ENCODE measurements at places on chromosomes 4 and X. TPM values are rescaled to one million over a fixed set of nuclear protein-coding genes. Genes with fewer than 3 reads are reported as not detected.
A peak's percentile ranks its signal among the peaks of the same experiment; 100 is the strongest.

DNA sequence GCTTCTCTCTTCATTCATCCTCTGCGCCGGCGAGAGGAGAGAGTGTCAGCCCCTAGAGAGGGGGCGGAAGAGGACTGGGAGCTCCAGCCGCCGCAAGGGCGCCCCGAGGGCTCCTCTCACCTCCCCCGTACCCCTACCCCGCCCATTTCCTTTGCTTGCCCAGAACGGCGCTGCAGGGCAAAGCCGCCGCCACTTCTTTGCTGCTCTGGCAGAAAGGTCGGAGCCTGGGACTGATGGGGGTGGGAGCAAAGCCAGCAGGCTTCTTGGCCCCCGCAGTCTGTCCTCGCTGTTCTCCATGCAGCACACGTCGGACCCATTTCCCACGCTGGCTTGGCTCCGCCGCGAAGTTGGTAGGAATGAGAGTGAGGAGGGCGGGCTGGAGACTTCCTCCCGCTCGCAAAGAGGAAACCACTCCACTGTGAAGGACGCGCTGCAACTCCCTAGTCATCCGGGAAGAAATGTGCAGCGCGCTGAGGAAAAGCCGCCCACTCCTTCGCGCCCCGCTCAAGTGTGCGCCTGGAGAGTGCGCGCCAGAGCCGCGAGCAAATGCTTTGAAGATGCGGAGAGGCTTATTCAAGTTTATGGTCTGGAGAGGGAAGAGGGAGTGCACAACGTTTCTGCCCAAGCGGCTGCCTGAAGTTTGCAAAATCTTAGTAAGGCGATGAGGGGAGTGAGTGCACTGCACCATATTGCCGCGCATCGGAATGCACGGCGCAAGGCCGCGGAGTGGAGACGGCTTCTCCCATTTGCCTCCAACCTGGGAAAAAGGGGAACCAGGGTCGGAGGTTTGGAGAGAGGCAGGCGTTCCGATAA, 2.8 kb upstream of the PCDH7 start:
- peak overlapping the region; percentile 62 for H3K27ac ChIP-seq
- DNase-seq = peak; percentile 37
- peaks cover 5% of the 10 kb centered on the region for H3K4me1 ChIP-seq
- H3K36me3 ChIP-seq = no peaks in the 10 kb centered on the region
- peaks cover 41% of the 10 kb centered on the region for H3K27me3 ChIP-seq

DNA sequence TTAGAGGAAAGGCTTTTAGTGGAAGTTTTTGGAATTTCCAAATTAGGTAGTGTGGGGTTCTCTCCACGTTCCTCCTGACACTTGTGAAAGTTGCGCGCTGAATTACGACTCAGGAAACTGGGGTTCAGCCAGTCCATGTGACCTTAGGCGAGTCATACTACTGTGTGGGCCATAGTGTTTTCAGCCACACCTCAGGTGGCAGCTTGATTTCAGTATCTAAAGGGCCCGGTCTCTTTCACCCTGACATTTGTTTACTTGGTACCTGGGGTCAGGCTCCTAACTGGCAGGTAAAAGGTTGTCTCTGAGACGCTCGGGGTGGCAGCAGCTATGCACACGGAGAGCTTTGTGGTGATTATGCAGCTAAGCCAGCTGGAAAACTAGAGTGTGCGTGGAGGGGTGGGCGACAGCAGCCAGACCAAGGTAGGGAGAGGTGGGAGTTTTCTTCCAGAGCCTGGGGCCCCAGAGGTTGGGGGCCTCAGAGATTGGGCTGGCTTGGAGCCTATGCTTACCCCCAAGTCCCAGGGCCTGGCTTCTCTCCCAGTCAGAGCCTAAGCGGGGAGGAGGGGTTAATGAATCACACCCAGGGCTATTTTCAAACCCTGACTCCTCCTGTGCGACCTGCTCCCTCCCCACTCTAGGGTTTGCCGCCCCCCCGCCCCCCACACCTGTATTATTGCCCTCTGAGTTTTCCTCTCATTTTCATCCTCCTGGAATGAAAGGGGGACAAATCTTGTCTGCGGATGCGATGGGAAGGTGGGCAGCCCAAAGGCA, 47.2 kb downstream of the STARD8 start:
- no peak overlapping the region for H3K27ac ChIP-seq
- peak overlapping the region; percentile 31 for H3K4me3 ChIP-seq
- no peaks in the 10 kb centered on the region for H3K4me1 ChIP-seq
- no peaks in the 10 kb centered on the region for H3K36me3 ChIP-seq
- no peak for DNase-seq
- H3K27me3 ChIP-seq = no peaks in the 10 kb centered on the region

DNA sequence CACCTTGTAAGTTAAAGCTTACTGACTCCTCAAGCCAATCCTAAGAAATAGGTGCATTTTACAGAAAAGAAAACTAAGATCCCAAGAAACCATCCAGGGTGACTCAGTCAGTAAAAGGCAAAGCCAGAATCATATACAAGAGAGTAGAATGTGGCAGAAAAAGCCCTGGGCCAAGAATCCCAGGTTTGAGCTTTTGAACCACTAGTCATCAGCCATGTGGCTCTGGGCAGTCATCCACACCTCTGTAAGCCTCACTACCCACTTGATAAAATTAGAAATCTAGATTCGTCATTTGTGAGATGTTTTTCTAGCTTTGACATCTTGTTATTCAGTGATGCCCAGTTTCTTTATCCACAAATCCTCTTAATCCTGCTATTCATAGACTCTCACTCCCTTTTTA, 122.2 kb upstream of the PDE5A start:
- no peak overlapping the region for H3K27ac ChIP-seq
- no peaks in the 10 kb centered on the region for H3K36me3 ChIP-seq
- no peaks in the 10 kb centered on the region for H3K27me3 ChIP-seq
- no peaks in the 10 kb centered on the region for H3K4me1 ChIP-seq
- DNase-seq = no peak
- no peak overlapping the region for H3K4me3 ChIP-seq

GRCh38 chr4:105624530-105624929, 72.1 kb downstream of the ARHGEF38 start:
- H3K27me3 ChIP-seq = no peaks in the 10 kb centered on the region
- H3K4me1 ChIP-seq = no peaks in the 10 kb centered on the region
- H3K27ac ChIP-seq = no peak overlapping the region
- H3K4me3 ChIP-seq = no peak overlapping the region

- H3K4me1 ChIP-seq = no peaks in the 10 kb centered on the region
- DNase-seq = no peak
- H3K27ac ChIP-seq = no peak overlapping the region
- no peak overlapping the region for H3K4me3 ChIP-seq
Observed at GRCh38 chr4:94934201-94934600, 176.4 kb downstream of the BMPR1B start.

GRCh38 chr4:2289955-2290333, 28.0 kb upstream of the MXD4 start:
- no peaks in the 10 kb centered on the region for H3K4me1 ChIP-seq
- H3K27ac ChIP-seq = no peak overlapping the region
- no peak for DNase-seq
- no peaks in the 10 kb centered on the region for H3K36me3 ChIP-seq
- H3K27me3 ChIP-seq = no peaks in the 10 kb centered on the region
- H3K4me3 ChIP-seq = no peak overlapping the region

GRCh38 chrX:72057849-72058248, 73.9 kb downstream of the RTL5 start:
- H3K4me3 ChIP-seq = no peak overlapping the region
- H3K27ac ChIP-seq = no peak overlapping the region
- H3K36me3 ChIP-seq = no peaks in the 10 kb centered on the region
- no peaks in the 10 kb centered on the region for H3K27me3 ChIP-seq
- H3K4me1 ChIP-seq = no peaks in the 10 kb centered on the region
- no peak for DNase-seq

DNA sequence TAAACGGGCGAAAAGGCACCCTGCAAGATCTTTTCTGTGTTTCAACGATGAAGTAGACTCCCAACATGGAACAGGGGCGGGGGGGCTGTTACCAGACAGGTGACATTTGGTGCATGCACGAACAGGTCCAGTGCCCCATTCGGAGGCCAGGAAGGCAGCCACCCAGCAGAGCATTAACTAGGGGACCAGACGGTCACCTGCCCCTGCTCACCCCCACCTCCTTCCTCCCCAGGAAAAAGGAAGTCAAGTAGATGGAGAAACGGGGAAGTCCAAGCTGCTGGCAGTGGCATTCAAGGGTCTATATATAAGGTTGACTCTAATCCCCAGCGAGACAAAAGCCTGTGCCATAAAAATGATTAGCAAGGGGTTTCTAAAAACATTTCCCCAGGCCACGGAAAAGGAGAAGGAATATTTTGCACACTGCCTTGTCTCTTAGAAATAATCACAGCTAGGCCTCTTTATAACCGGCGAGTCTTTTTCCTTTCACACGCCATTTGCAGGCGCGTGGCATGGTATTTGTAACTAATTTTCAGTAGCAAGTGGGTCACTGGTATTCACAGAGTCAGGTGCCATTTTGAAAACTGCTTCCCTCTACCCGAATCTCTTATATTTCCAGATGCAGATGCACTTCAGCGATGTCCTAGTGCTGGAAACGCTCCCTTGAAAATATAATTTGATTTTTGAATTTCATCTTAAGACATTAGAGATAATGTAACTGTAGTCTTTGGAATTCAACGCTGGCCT, 1.2 kb upstream of the TMSB4X start:
- DNase-seq = no peak
- no peaks in the 10 kb centered on the region for H3K4me1 ChIP-seq
- H3K27me3 ChIP-seq = no peaks in the 10 kb centered on the region
- peak overlapping the region; percentile 92 for H3K27ac ChIP-seq
- no peaks in the 10 kb centered on the region for H3K36me3 ChIP-seq

GRCh38 chrX:9671998-9672397, 93.6 kb downstream of the GPR143 start:
- no peak for DNase-seq
- no peaks in the 10 kb centered on the region for H3K4me1 ChIP-seq
- H3K27ac ChIP-seq = no peak overlapping the region
- no peaks in the 10 kb centered on the region for H3K27me3 ChIP-seq
- no peaks in the 10 kb centered on the region for H3K36me3 ChIP-seq

DNA sequence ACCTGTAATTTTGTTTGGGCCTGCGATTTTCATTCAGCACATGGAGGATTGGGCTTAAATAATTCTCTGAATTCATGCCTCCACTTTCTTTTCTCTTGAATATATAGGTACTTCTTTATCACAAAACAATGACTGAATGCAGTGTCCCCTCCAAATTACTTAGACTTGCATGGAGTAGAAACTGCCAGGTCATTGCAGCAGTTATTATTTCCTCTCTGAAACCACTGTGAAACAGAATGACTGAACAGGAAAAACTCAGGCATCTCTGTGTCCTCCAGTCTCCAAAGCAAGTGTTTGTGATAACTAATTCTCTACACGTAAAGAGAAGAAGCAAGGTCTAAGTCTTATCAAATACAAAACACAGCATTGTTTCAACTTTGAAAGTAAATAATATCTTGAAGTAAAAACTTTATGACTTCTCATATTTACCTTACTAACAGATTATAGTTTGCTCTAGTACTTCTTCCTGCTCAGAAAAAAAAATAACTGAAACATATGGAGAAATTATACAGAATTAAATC, 144.5 kb upstream of the DIAPH2 start:
- DNase-seq = no peak
- H3K4me3 ChIP-seq = no peak overlapping the region
- H3K36me3 ChIP-seq = no peaks in the 10 kb centered on the region
- peak overlapping the region; percentile 7 for H3K27ac ChIP-seq
- no peaks in the 10 kb centered on the region for H3K27me3 ChIP-seq

GRCh38 chrX:31071725-31072124, at the start of gene FTHL17:
Gene FTHL17 (minus strand): TSS chrX:31072041. CDS start chrX:31071953, 88 bp downstream.
- H3K4me3 ChIP-seq = no peak within 1 kb of the TSS
- DNase-seq = no peak
- H3K4me1 ChIP-seq = no peaks in the 10 kb centered on the region
- no peaks in the 10 kb centered on the region for H3K36me3 ChIP-seq
- H3K27me3 ChIP-seq = no peaks in the 10 kb centered on the region
- H3K27ac ChIP-seq = no peak within 1 kb of the TSS

GRCh38 chrX:45557387-45557786, 356.7 kb upstream of the DIPK2B start:
- H3K4me3 ChIP-seq = no peak overlapping the region
- H3K27me3 ChIP-seq = no peaks in the 10 kb centered on the region
- DNase-seq = no peak
- no peak overlapping the region for H3K27ac ChIP-seq
- H3K36me3 ChIP-seq = no peaks in the 10 kb centered on the region

The LRP2BP gene
- 0.42 TPM for total RNA-seq

The SLC30A9 gene
- 70.7 TPM for total RNA-seq
